Activated naive CD4-positive, alpha-beta T cell (primary cell): ENCODE measurements at places on chromosomes 2 and 18.

- no peak for DNase-seq
Measured at GRCh38 chr2:231139796-231140195, 15.0 kb upstream of the HTR2B start.

GRCh38 chr2:7725850-7726242 is 808.6 kb downstream of the RNF144A start:
- DNase-seq, result no peak

- no peak for DNase-seq
Measured at GRCh38 chr2:62343206-62343605, 147.3 kb downstream of the B3GNT2 start.

- DNase-seq, result no peak
Measured at GRCh38 chr2:172168917-172169346, 66.2 kb upstream of the DLX2 start.

GRCh38 chr2:36811071-36811470 is 114.6 kb downstream of the VIT start:
- no peak for DNase-seq

DNA sequence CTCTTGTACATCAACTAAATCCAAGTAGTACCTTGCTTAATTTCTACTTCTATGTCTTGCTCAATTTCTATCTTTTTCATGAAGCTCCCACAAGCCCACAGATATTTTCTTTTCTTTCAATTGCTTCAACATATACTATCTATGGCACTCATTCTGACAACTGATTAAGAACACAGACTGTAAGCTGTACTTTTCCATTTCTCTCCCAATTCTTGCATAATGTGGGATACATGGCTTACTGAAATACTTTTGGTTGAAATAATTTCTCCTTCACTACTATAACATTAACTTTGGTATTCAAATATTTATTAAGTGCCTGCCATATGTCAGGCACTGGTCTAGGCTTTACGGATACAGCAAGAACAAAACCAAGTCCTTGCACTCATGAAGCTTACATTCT is 84.8 kb downstream of the GORASP2 start:
- no peak for DNase-seq

GRCh38 chr2:164624316-164624715 is 3.0 kb upstream of the GRB14 start:
- DNase-seq, result no peak
